ENCODE measurements at places on chromosomes 13 and 19.

DNA sequence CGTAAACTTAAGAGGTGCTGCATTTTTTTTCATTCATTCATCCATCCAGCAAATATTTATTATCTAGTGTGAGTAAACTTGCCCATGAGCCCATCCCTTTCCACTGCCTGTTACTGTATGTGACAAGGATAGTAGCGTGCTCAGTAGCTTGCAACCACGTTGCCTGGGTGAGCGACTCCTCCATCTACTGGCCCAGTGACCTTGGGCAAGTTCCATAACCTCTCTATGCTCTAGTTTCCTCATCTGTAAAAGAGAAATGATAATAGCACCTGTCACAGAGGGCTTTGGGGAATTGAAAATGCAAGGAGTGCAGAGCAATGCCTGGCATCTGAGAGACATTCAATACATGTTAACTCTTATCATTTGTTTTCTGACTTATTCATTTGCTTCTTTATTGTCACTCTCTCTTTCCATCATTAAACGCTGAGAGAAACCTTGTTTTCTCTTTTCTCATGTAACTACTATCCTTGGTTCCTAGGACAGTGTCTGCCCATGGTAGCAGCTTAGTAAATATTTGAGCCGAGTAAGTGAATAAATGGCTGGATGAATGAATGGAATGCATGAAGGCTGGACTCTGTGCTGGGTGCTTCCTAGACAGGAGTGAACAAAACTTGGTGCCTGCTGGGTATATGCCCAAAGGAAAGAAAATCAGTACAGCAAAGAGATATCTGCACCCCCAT is 19.9 kb downstream of the LRCH1 start:
- DNase-seq, result no peak

DNA sequence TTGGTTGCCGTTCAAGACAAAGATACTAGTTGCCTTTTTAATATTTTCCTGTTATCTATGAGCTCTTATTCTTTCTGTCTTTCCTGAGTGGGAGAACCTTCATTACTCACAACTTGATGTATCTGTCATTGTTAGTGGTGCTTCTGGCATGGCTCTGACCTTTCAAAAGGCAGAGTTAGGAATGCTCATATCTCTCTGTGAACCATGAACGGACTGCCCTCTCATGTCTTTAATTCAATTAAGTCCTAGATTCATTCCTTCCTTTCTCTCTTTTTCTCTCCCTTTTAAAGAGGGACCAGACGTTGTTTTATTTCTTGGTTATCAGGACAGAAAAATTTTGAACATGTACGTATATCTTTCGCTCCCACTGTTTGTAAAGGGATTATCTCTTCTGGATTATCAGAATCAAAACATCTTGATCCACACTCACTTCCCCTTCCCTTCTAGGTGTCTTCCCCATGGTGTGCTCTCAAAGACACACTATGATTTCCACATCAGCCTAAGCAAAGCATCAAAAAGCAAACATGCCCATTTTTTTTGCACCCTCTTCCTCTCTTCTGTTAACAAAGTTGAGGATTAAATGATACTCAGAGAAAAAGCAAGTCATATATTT is 90.3 kb downstream of the LRCH1 start:
- no peak for DNase-seq

- DNase-seq, result no peak
Measured at GRCh38 chr13:41286370-41286769, 23.0 kb upstream of the MTRF1 start.

DNA sequence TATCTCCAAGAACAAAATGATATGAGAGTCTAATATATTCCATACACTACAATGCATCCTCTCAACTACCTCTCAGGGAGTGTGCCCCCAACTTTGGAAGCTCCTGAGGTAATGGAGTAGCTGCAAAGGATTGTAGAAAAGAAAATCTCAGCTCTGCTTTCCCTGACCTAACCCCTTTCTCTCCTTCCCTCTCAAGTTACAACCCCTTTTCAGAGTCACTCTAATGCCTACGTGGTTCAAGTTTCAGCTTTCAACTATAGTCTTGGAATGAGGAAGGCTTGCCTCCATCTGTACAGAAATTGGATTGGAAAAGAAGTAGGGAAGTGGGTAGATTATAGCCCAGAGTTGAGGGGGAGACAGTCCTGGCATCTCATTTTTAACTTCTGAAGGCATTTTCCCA is 256.0 kb downstream of the PCDH9 start:
- no peak for DNase-seq

DNA sequence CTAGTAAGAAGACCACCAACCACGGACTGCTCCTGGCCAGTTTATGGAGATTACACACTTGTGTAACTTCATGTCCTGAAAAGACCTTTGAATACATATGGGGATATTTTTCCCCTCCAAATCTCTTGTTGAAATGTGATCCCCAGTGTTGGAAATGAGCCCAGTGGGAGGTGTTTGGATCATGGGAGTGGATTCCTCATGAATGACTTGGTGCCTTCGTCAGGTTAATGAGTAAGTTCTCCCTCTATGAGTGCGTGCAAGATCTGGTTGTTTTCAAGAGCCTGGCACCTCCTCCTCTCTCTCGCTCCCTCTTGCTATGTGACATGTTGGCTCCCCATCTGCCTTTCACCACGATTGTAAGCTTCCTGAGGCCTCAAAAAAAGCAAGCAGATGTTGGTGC is 769.0 kb upstream of the SLITRK1 start:
- no peak for DNase-seq

GRCh38 chr13:48906200-48906599 is 69.5 kb upstream of the FNDC3A start:
- no peak for DNase-seq

DNA sequence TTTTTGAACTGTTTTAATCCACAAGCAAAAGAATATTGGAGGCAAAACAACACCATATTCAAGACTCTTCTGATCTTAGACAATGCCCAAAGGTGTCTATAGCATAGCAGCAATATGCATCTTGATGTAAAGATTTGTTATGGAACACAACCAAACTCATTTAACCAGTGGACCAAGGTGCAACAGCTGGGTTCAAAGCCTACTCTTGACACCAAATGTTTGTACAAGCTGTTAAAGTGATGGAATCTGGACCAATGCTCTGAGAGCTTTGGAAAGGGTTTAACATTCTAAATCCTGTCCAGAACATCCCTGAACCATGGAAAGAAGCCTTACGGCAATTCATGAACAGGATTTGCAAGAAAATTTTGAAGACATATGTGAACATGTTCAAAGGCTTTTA is 520.0 kb downstream of the GPC6 start:
- no peak for DNase-seq

DNA sequence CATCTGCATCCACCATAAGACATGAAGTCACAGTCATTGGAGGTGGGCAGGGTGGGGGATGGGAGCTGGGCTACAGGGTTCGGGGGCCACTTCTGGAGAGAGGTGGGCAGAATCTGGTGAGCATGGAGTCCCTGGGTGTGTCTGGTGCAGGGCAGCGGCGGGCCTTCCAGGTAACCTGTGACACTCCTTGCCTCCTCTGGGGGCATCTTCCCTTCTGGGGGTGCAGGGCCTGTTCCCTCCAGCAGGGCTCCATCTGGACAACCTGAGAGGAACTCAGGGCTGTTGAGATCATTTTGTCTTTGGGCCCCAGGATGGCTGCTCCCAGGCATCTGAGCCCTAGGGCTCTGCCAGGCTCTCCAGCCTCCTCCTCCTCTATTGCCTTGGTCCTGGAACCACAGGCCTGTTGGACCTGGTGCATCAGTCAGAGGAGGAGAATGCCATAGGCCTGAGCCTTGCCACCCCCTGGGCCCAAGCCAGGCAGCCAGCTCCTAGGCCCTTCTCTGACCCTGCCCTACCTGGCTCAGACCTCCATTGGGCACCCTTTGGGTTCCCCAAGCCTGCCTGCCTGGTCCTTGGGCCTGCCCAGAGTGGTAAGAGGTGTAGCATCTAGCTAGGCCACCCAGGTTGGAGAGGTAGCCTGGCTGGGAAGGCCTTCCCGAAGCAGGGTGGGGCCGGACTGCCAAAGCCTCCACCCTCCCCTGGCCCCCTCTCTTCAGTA is 13.4 kb downstream of the LYL1 start:
- DNase-seq, result no peak

GRCh38 chr13:87878706-87879105 is 207.5 kb downstream of the SLITRK5 start:
- no peak for DNase-seq

DNA sequence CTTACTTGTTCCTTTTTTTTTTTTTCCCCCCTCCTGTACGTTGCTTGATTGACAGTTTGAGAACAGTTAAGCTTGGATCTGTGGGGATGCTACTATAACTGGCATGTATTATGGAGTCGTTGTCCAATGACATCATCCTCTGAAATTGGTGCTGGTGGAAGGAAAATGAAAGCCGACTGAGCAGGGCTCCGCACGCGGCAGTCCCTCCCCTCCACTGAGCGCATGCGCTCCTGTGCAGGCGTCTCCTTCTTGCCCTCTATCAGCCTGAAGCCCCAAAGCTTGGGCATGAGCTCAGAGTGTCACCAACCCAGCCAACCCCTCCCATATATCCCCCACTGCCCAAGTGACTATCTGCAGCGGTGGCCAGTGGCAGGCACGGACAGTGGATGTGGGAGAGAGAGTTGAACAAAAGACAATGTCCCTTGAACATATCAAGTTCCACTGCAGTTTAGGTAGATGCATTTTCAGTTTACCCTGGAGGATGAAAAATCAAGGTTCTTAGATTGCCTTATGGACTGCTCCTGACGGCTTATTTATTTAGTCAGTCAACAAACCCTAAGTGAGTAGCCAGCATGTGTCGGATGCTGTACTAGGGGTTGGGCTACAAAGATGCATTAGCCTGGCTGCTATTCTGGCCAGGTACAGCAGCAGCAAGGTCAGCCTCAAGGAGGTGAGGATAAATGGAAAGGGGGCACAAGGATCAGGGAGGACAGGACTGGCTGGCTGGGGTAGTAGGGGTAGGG is 20.8 kb downstream of the MBNL2 start:
- no peak for DNase-seq

DNA sequence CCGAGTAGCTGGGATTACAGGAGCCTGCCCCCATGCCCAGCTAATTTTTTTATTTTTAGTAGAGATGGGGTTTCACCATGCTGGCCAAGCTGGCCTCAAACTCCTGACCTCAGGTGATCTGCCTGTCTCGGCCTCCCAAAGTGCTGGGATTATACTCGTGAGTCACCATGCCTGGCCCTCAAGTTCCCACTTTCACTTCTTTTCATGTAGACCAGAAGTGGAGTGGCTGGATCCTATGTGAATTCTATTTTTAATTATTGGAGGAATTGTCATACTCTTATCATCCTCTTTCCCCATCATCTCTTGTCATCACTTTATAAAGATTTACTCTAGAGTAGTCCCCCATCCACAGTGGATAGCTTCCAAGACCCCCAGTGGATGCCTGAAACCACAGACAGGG is 12.8 kb upstream of the SIGLEC10 start:
- no peak for DNase-seq

DNA sequence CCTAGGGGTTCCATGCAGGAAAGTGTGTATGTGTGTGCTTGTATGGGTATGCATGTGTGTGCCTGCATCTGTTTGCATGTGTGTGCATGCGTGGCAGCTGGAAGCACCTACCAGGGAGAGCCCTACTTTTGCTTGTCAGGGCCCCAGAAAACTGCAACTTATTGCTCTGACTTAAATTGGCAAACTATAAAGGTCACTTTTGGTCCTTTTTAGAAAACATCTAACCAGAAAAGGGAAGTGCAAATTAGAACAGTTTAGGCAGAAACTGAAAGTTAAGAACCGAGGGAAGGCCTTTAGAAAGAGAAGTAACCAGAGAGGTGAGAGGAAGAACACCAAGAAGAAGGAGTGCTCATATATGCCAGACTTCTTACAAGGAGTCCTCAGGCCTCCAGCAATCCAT is 32.5 kb downstream of the DLEU7 start:
- DNase-seq, result no peak
